ENCODE measurements at places on chromosomes 13 and 19. TPM values are rescaled to one million over a fixed set of nuclear protein-coding genes. Genes with fewer than 3 reads are reported as not detected.

GRCh38 chr19:5977222-5977784 is 637 bp downstream of the RANBP3 start:
- H3K36me3 ChIP-seq, result no peaks in the 10 kb centered on the region
- H3K4me3 ChIP-seq, result peak overlapping the region; percentile 67
- H3K27me3 ChIP-seq, result no peaks in the 10 kb centered on the region
- H3K27ac ChIP-seq, result peak overlapping the region; percentile 90
- H3K4me1 ChIP-seq, result peaks cover 6% of the 10 kb centered on the region
- DNase-seq, result peak; percentile 34

DNA sequence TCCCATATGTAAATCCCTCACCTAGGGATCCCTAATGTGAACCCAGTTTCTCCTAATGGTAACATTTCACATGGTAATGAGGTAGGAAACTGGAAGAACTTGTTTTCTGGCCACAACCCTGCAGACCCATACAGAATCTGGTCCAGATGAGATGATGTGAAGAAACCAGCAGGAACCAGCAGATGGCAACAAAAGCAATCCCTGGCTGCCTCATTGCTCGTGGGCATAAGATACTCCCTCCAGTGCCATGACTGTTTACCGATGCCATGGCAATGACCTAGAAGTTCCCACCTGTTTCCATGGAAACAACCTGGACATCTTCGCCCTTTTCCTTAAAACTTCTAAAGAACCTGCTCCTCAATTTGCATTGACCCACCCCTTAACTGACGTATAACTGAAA is 1.4 kb upstream of the CD209 start:
- H3K4me3 ChIP-seq, result no peak overlapping the region
- H3K27me3 ChIP-seq, result no peaks in the 10 kb centered on the region

- H3K4me1 ChIP-seq, result no peaks in the 10 kb centered on the region
- H3K27ac ChIP-seq, result no peak overlapping the region
- no peaks in the 10 kb centered on the region for H3K36me3 ChIP-seq
- no peaks in the 10 kb centered on the region for H3K27me3 ChIP-seq
Observed at GRCh38 chr13:105509981-105510762, 1025.3 kb downstream of the EFNB2 start.

DNA sequence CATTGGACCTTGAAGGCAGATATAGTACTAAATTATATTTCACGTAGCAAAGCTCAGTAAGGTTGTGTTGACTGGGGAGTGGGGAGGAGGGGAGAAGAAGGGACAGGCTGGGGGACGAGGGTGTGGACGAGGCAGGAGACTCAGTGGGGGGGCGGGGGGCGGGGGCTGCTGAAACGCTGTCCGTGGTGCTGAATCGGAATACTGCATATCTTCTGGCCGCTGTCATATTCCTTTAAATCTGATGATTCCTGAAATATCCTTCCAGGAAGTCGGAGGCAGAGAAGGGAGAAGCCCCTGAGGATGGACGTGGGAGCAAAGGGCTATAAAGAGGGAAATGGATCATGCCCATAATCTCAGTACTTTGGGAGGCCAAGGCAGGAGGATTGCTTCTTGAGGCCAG is 34.7 kb upstream of the CASP14 start:
- peak; percentile 2 for DNase-seq
- peaks cover 27% of the 10 kb centered on the region for H3K27me3 ChIP-seq
- H3K36me3 ChIP-seq, result no peaks in the 10 kb centered on the region
- H3K4me3 ChIP-seq, result no peak overlapping the region
- no peaks in the 10 kb centered on the region for H3K4me1 ChIP-seq
- H3K27ac ChIP-seq, result no peak overlapping the region

DNA sequence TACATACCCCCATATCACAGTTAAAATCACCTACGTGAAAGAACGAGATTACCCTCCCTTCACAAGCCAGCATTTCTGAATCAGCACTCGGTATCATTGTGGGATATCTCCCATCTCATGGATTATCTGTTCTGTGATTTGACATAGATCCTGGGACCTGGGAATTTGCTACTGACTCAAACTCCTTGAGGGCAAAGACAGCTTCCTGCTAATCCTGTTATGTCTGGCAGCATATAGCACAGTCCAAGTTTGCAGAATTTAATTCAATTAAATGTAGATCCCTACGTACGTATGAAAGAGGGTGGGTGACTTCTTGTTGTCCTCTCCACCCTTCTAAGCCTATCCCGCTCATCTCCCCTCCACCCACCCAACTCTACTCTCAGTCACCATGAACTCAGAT is 476.5 kb downstream of the KLF5 start:
- no peak for DNase-seq
- no peak overlapping the region for H3K4me3 ChIP-seq
- no peaks in the 10 kb centered on the region for H3K4me1 ChIP-seq
- H3K27me3 ChIP-seq, result no peaks in the 10 kb centered on the region
- no peak overlapping the region for H3K27ac ChIP-seq
- H3K36me3 ChIP-seq, result no peaks in the 10 kb centered on the region

DNA sequence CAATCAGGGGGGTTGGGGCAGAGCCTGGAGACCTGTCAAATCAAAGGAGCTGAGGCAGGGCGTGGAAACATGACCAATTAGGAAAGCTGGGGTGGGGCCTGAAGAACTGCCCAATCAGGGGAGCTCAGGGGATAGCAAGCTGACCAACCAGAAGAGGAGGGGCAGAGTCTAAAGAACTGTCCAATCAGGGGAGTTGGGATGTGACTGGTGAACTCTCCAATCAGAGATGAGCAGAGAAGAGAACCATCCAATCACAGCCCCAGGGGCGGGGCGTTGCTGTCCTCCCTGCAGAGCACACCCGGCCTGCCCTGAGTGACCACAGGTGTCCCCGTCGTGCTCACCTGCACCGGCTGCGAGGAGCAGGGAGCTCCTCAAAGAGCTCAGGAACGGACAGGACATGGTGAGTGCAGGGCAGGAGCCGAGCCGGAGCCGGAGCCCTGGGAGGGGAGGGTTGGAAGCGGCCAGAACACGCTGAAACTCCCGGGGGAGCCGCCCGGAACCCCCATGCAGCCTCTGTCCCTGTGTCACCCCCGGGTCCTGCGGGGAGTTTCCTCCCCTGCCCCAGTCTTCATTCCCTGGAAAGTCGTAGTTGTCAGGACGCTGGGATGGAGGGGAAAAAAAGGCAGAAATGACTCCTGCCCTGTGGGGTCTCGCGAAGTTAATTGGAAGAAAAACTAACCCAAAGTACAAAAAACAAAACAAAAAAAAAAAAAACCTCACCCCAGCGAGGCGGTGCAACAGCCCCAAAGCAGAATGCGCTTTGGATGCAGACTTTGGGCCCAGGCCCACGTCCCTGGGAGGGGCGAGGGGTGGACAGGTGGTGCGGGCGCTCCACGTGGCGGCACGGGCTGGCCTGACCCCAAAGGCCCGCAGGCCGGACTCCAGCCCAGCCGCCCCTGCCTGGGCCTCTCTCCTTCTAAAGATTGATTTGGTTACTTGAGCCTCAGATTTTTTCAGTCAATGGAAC is at the start of gene ZNF556:
TSS of gene ZNF556 (plus strand) at position 311 of the 967 bp plus-strand sequence. CDS start at position 398, 87 bp downstream.
- no peaks in the 10 kb centered on the region for H3K36me3 ChIP-seq
- DNase-seq, result no peak
- no peak within 1 kb of the TSS for H3K4me3 ChIP-seq
- H3K4me1 ChIP-seq, result no peaks in the 10 kb centered on the region
- H3K27ac ChIP-seq, result no peak within 1 kb of the TSS

GRCh38 chr13:41917641-41918040 is 43.3 kb downstream of the VWA8 start:
- no peak overlapping the region for H3K27ac ChIP-seq
- no peak for DNase-seq
- H3K27me3 ChIP-seq, result no peaks in the 10 kb centered on the region
- peaks cover 34% of the 10 kb centered on the region for H3K4me1 ChIP-seq
- H3K4me3 ChIP-seq, result no peak overlapping the region

The SYNGR4 gene
- total RNA-seq, result not detected

The FGF9 gene
- total RNA-seq, result 8.9 TPM

The LSR gene
- total RNA-seq, result 40.1 TPM

The KLHL1 gene
- total RNA-seq, result not detected

The CHST8 gene
- 0.89 TPM for total RNA-seq
